ENCODE measurements at places on chromosomes 6 and 20.
A peak's percentile ranks its signal among the peaks of the same experiment; 100 is the strongest.

GRCh38 chr6:82371799-82372546 is 8.4 kb downstream of the TPBG start:
- DNase-seq, result no peak

- DNase-seq, result no peak
Observed at GRCh38 chr6:88499845-88500699, 333.9 kb upstream of the CNR1 start.

GRCh38 chr6:44494011-44494501 is 106.5 kb downstream of the CDC5L start:
- no peak for DNase-seq

GRCh38 chr6:36353411-36353915 is 16.8 kb upstream of the BNIP5 start:
- no peak for DNase-seq

DNA sequence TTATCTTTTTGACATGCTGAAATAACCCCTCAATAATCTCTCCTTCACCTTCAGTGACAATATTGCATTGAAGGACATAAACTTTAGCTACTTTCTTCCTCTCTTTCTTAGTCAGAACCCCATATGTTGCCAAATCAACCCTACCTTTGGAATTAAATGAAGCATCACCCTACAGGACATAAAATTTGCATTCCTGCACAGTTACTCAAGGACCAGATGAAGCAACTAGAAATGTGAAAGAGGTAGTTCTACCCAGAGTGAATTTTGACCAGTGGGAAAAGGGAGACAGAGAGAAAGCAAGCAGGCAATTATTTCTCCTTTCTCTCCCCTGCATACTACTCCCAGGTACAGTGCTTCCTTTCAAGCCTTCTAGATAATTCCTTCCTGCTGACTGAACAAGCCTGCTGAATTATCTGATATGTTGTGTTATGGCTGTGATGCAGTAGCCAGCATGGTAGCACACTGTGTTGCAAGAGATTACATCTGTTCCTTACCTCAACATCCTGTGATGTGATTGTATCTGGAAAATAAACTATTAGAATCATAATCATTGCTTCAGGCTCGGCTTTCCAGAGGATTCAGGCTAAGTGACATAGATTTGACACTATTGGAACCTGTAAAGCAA is 16.6 kb downstream of the TENT5A start:
- DNase-seq, result no peak

GRCh38 chr6:96420294-96420693 is 101.3 kb upstream of the UFL1 start:
- no peak for DNase-seq

GRCh38 chr6:142152746-142153145 is 5.7 kb downstream of the VTA1 start:
- no peak for DNase-seq

DNA sequence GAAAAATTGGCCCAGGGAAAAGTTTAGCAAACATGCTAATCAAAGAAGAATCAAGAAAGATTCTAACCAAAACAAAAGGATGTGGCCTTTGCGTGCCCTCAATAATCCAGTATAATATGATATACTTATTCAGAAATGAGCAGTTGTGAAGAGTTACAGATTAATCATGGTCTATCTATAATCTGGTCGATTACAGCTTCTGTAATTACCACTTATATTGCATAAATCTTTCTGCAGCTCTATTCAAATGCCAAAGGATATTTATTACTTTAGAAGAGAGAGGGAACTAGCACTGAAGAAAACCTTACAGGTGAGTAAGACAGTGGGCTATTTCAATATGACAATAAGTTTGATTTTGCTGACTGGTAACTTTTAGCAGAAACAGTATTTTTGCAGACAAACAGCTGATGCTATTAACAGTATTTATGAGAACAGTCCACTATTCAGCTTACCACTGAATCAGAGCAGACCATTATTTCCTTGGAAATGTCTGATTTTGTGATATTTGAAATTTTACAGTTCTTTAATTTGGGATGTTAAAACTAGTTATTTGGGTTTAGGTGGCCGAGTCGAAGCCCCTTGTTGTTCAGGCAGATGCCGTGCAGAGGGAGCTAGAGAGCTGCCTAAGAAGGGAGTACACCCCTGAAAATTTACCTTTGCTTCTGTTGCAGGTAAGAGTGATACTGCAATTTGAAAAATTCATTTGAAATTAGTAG is 92.2 kb downstream of the CEP57L1 start:
- DNase-seq, result peak; percentile 11

- DNase-seq, result no peak
Observed at GRCh38 chr20:50518270-50518721, 8.1 kb downstream of the PTPN1 start.

DNA sequence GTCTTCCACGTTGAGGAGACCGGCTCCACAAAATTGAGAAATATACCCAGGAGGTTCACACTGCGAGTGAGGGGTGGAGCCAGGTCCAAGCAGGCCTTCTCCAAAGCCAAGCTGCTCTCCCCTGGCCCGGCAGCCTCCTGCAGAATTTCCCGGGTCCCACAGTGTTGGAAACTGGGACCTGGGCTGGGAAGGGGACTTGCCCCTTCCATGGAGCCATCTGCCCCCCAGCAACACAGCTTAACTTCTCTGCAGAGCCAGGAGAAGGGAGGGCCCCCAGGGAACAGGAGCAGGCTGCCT is 35.4 kb downstream of the MDFI start:
- no peak for DNase-seq

DNA sequence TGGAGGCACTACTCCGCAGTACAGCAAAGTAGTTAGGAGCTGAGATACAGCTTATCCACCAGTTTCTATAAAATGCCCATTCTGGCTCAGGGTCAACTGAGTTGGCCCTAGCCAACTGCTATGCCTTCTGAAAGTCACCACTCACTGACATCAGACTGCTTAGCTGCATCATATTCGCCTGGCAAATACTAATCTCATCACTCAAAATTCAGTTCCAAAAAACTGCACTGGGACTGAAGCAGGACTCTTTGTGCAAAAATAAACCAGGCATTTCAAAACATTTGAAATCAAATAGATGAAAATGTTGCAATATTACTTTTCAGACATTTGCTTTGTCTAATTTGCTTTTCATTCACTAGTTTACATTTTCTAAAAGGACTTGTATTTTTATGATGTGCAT is 230.0 kb downstream of the ALDH8A1 start:
- no peak for DNase-seq

DNA sequence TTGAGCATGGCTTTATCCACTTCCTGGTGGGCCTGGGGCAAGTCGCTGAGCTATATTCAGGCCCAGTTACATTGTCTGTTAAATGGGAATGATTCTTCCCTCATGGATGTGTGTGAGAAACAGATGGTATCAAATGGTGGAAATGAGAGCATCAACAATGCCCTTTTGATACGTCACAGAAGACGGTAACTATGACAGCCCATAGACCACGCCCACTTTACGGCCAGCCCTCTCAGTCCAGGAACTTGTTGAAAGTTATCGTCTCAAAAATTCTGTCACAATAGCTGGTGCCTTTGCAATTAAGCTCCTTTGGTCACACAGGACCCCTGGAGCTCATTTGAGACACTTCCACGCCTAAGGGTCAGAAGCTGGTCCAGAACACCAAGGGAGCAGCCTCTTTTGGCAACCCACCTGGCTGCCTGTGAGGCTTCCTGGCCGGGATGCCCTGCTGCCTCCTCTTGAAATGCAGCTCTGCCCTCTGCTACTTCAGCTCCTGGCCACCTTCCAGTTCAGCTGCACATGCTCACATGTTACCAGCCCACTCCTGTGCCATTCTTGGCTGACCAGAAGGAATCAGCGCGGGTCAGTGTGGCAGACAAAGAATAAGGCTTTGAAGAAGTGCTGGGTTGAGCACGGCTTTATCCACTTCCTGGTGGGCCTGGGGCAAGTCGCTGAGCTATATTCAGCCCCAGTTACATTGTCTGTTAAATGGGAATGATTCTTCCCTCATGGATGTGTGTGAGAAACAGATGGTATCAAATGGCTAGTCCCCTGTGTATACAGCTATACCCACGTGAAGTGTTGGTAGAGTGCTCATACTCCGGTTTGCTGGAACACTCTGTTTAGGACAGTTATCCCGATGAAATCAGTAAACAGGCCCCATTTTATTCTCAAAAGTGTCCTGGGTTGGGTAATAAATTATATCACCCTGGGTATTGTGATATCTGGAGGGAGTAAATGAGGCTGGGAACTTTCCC is 199.2 kb upstream of the SUPT3H start:
- no peak for DNase-seq

DNA sequence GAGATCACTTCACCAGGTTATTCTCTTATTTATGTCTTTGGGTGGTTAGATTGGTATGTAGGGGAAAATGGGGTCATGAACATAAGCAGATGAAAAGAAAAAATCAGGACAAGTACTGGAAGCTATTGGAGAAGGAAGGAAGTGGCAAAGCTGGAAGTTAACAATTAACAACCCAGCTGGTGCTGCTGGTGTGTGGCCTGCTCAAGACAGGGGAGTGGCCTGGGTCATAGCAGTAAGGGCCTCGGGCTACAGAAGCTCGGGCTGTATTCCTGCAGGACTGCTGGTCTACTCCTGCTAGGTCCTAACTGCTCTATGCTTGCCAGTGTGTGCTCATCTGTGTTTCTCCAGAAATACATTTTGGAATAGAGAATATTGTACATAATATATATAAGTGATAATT is 19.6 kb downstream of the MYLIP start:
- DNase-seq, result no peak

DNA sequence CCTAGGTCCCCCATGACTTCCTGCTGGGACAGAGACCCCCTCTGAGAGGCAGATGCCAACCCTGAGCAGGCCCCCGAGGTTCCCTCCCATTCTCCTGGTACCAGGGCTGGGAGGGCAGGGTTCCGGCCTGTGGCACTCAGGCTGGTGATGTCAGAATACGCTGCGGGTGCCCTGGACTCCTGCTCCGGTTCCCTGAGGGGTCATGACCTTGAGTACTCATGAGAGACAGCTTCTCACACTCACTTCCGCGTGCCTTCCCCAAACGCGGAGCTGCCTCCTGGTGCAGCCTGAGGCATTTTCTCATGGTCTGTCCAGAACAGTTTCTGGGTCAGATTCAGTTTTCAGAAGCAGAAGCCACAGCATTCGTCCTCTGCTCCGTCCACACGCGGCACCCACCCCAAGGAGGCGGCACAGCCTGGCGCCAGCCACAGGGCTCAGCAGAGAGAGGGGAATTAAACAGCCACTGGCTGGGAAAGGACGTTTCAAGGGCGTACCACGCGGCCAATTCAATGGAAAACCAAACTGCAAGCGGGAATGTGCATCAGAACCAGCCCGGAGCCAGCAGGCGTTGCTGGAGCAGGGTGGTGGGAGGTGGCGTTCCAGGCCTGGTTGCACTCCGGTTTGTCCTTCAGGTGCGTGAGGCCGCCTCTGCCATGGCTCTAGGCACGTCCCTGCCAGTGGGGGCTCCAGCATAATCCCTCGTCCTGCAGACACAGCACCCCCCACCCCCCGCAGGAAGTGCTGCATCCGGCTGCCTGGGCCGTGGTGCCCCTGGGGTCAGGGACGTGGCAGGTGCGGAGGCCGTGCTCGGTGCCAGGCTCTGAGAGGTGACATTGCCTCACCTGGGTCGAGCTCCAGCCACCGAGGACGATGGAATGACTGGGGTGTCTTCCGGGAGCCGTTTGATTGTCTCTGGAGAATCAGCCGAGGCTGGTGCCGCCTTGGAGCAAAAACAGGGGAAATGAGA is 58.3 kb upstream of the BHLHE23 start:
- no peak for DNase-seq

- DNase-seq, result no peak
Observed at GRCh38 chr6:30885481-30885998, 1.2 kb downstream of the DDR1 start.

DNA sequence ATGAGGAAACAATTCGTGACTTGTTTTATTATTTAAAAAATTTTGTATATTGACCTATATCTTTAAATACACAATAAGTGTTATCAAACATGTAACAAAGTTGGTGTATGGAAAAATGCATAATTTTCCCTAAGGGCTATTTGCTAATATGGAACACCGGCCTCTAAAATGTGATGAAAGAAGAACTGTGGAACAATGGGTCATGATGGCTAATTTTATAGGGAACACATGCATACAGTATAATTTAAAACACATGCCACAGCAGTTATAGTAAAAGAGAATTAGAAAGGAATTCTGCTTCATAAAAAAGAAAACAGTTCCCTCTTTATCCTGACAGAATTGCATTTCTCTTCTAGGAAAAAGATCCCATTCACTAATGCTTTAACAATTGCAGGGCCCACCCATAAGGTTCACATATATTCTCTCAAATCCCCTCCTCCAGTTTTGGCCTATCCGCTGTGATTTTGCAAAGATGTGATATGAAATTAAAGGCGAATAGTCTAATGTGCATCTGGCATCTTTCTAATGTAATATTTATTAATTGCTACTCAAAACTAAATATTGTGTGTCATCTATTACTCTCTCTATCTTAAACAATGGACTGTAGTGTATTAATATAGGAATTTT is 628.1 kb upstream of the CITED2 start:
- DNase-seq, result no peak

GRCh38 chr20:23157734-23158133 is 71.6 kb upstream of the CD93 start:
- DNase-seq, result no peak

DNA sequence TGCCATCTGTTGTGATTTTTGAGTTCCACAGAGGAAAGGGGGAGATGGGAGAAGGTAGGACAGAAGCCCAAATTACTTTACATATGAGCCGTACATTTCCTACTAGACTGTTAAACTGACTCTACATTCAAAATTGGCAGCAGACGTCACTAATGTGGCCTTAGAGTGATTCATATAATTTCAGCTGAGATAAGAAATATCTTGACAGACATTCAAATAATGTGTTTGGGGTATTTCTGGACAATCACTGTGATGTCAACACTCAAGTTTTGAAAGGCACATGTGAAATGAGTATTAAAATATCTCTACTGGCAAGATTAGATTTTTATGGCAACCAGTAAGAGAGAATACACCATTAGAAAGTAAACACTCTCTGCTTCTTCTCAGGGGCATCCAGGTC is 104.0 kb downstream of the MTFR2 start:
- DNase-seq, result no peak

DNA sequence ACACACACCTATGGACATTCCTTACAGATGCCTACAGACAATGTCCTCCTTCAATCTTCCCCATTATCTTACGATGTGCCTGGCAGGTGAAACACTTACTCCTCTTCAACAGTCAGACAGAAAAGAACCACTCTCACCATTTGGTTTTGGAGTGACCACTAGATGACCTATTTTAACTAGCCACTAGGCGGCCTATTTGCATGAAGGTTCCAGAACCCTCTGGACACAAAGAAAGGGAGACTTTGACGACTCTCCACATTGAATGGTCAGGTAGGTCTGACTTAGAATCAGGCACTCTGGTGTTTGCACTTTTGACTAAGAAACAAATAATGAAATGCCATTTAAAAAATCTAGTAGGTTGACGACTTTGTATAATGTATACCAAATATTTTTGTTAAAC is 42.0 kb downstream of the PNLDC1 start:
- DNase-seq, result no peak

- no peak for DNase-seq
Observed at GRCh38 chr6:45685076-45685475, 307.3 kb upstream of the SUPT3H start.

DNA sequence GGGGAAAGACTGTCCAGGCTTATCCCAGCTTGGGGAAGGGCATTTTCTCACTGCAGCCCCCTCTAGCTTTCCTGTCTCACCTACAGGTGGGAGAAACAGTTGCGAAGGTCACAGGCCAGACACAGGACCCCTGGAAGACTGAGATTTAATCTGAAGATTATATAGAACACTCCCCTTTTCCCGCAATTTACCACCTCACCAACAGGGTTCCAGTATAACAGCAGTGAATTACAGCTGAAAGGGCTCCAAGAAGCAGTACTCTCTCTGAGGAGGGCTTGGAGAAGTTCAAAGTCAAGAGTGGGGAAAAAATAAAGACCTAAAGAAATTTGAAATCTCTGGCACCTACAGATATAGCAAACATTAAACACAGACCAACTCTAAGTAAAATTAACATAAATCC is 111.9 kb downstream of the ANKRD60 start:
- DNase-seq, result no peak
